ENCODE measurements at places on chromosomes 12 and 14. TPM values are rescaled to one million over a fixed set of nuclear protein-coding genes. Genes with fewer than 3 reads are reported as not detected.

The ZC3H14 gene
- total RNA-seq: 61.2 TPM

The ACACB gene
- total RNA-seq: 6.0 TPM

The CCDC197 gene
- total RNA-seq: not detected

The CNPY2 gene
- total RNA-seq: 154 TPM

The MANSC1 gene
- total RNA-seq: 4.8 TPM

The RAD52 gene
- total RNA-seq: 11.8 TPM

The C14orf39 gene
- total RNA-seq: not detected

The SMIM41 gene
- not detected for total RNA-seq

The DBX2 gene
- not detected for total RNA-seq

The FAM222A gene
- total RNA-seq: 5.9 TPM

The SLC4A8 gene
- 1.2 TPM for total RNA-seq

The MYF6 gene
- total RNA-seq: not detected

The BCL2L2 gene
- total RNA-seq: 19.7 TPM

The ANKRD33 gene
- total RNA-seq: 0.08 TPM

The STAT6 gene
- total RNA-seq: 48.7 TPM

The RND1 gene
- total RNA-seq: 18.7 TPM

The DLGAP5 gene
- total RNA-seq: 33.9 TPM

The MANSC4 gene
- total RNA-seq: not detected

The KERA gene
- not detected for total RNA-seq

The TAS2R8 gene
- not detected for total RNA-seq

The CLMN gene
- total RNA-seq: 4.6 TPM

The CLEC4D gene
- total RNA-seq: not detected

The VWF gene
- 0.34 TPM for total RNA-seq

The MAP4K5 gene
- 44.1 TPM for total RNA-seq

The SLC11A2 gene
- 26.2 TPM for total RNA-seq

The TAS2R13 gene
- total RNA-seq: not detected

The KRT77 gene
- total RNA-seq: not detected

The IL26 gene
- total RNA-seq: not detected
